Left cardiac atrium (tissue), 4 donors: ENCODE measurements at places on chromosomes 3 and 15.

- no peak for DNase-seq
These were observed 166.0 kb upstream of the SATB1 start for GRCh38 chr3:18591120-18591519.

DNA sequence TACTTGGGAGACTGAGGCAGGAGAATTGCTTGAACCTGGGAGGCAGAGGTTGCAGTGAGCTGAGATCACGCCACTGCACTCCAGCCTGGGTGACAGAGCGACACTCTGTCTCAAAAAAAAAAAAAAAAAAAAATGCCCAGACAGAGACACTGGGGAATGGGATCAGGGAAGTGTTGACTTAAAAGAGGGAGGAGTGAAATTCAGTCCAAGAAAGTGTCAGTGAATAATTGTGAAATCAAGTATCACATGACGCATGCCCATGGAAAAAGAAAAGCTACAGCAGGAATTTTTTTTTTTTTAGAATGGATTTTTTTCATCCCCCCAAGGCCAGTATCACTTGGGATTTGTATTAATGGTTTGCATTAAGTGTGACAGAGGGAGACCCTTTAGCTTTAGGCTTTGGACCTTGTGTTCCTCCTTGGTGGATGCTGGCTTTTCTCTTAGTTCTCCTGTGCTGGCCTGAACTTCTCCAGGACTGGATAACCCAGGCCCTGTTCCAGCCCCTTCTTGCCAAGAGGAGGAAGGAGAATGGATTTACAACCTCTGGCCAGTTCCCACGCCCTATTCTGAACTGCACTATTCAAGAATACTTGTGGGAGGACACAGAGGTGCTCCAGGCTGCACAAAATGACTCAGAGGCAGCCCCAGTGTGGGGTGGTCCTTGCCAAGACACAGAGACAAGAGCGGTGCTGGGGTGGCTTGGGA is 36.7 kb upstream of the ZNF774 start:
- peak; percentile 82 for DNase-seq

- no peak for DNase-seq
These were observed 90.1 kb downstream of the TMCO5A start for GRCh38 chr15:38024293-38025091.

- no peak for DNase-seq
These were observed 9.8 kb downstream of the NR2F2 start for GRCh38 chr15:96340348-96340597.

GRCh38 chr15:58380280-58380945 is 51.4 kb upstream of the LIPC start:
- peak; percentile 44 for DNase-seq

- no peak for DNase-seq
These were observed 53.8 kb upstream of the CORO2B start for GRCh38 chr15:68524753-68525584.

- DNase-seq = no peak
These were observed 4.8 kb downstream of the IDH2 start for GRCh38 chr15:90097475-90097874.

DNA sequence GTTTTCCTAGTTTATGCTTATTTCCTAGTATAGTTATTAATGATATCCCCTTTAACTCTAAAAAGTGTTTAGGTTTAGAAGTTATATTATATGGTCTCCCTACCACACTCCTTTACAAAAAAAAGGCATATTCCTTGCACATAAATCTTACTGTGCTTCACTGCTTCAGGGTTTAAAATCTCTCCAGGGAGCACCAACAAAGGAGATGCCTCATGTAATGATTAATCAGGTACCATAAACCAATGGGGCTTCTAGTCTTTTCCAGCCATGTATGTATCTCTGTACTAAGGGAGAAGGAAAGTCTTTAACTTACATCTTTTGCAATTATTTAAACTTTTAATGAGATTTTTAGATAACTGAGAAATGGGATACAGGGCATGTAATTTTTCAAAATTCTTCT is 91.5 kb upstream of the RBMS3 start:
- no peak for DNase-seq

GRCh38 chr3:11770477-11771391 is 76.0 kb downstream of the TAMM41 start:
- DNase-seq = peak; percentile 73

- DNase-seq = no peak
These were observed 254.9 kb upstream of the TBL1XR1 start for GRCh38 chr3:177451864-177452830.

DNA sequence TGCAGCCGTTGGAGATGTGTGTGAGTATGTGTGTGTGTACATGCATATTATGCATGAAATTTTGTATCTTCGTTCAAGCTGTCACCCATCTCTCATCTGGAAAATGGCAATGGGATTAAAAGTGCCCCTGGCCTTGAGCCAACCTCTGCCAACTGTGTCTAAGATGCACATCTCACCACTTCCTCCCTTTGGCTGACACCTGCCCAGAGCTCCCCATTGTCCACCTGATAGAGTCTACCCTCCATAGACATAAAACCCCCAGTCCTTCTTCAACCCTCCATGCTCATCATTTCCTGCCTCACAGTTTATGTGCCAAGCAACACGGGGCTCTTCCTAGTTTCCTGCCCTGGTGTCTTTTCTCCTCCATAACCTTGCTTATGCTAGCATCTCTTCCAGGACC is 187.5 kb upstream of the HES1 start:
- DNase-seq = no peak

GRCh38 chr3:46944191-46944590 is 32.4 kb downstream of the CCDC12 start:
- peak; percentile 25 for DNase-seq

DNA sequence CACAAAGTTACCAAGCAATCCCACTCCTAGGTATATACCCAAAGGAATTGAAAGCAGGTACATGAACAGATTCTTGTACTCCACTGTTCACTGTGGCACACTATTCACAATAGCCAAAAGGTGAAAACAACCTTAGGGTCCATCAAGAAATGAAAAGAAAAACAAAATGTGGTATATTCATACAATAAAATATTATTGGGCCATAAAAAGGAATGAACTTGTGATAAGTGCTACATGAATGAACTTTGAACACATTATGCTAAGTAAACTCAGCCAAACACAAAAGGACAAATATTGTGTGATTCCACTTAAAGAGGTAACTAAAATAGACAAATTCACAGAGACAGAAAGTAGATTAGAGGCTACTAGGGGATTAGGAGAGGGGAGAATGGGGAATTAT is 55.2 kb upstream of the IMPG2 start:
- DNase-seq = no peak

- peak; percentile 70 for DNase-seq
These were observed 194.3 kb upstream of the CTDSPL start for GRCh38 chr3:37667335-37667734.

DNA sequence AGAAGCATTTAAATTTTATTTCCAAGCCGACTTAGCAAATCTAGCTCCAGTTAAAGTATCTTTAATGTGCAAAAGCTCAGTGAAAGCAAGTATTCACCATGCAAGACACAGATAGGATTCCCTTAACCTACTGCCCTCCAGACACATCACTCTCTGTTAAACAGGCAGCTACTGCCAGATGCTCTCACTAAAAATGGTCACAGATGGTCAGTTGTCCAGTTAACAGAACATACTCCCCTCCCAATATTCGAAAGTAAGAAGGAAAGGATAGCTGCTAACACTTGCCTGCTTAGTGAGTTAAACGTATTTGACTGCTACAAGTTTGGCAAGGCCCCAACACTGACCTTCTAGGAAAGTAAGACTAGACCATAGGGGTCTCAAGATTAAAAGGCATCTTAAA is 73.7 kb downstream of the PRTG start:
- no peak for DNase-seq

DNA sequence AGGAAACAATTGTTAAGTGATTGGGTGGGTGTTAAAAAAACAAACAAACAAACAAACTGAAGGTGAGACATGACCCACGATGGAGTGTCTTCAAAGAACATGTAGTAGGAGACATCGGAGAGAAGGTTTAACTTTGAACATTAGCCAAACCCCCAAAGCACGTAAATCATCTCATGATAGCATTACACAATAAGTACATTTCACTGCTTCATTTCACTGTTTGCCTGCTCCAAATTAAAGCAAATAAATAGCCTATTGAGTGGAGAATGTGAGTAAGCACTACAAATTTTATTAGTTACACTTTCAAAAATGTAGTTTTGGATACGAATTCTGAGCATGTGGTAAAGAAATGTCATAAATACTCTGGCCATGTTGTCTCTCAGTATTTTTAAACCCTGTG is 287.0 kb downstream of the SI start:
- DNase-seq = no peak

DNA sequence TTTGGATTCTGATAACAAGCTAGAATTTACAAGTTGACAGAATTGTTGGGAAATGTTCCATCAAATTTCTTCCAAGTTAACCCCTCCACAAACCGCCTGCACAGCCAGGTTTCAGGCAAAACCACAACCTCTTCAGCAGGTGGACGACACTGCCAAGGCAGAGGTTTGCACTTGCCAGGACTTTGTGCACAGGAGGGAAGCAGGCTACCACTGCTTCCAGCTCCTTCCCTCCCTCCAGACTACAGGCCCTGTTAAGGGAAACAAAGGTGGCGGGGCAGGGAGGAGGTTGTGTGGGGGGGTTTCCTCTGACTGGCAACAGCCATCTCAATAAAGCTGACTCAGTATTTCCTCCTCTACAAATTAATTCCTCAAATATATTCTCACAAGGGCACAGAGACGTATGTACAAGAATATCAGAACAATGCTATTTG is 42.2 kb downstream of the TBC1D2B start:
- DNase-seq = peak; percentile 32

DNA sequence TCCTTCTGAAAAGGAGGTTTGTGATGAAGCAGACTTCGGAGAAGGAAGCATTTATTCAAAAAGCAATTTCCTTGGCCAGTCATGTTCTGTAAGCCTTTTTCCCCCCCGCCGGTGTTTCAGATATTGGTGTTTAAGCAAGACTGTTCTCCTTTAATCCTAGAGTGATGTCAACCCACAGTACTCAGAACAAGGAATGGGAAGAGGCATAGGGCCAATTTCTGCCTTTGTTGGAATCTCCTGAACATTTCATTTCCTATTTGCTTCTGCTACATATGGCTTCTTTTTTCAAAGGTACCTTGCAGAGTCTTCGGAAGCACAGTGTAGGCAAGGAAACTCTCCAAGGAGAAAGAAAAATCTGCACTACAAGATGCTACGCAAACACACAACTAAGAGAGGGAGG is 713.1 kb upstream of the CFAP20DC start:
- no peak for DNase-seq

GRCh38 chr3:107833043-107833442 is 257.8 kb downstream of the CD47 start:
- DNase-seq = no peak

- DNase-seq = no peak
These were observed 87.7 kb downstream of the CFAP20DC start for GRCh38 chr3:58962040-58962651.

GRCh38 chr3:122964811-122965210 is 62.8 kb downstream of the SEMA5B start:
- no peak for DNase-seq

DNA sequence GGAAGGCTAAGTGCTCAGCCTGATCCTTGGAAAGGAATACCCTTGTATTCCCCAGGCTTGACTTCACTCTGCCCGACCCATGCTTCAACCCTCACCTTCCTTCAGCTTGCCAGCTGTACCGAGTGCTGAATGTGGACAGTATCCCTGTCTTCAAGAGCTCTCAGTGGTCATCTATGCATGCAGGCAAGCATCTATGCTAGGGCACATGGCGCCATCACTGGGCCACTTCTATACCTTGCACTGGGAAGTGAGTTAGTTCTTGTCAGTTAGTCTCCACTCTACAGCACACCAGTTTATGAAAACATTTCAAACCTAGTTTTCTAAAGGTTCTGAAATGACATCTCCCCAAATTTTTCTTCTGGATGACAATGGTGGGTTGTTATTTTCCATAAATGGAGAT is 82.0 kb upstream of the MYRIP start:
- no peak for DNase-seq

- no peak for DNase-seq
These were observed 5.5 kb upstream of the PSMD6 start for GRCh38 chr3:64028754-64029153.

DNA sequence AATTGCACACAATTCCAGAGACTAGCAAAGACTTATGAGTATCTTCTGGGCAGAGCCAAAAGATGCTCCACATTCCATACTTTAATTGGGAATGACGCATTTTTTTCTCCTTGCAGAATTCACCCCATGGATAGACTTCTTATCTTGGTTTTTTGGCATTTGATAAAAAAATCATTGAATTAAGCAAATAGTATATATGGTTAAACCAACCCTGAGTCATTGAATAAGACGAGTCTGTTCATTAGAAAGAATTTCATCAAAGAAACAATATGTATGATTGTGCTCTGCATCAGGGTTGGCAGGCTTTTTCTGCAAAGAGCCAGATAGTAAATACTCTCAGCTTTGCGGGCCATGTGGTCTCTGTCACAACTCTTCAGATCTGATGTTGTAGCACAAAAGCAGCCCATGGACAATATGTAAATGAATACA is 9.2 kb upstream of the PDZRN3 start:
- DNase-seq = no peak

DNA sequence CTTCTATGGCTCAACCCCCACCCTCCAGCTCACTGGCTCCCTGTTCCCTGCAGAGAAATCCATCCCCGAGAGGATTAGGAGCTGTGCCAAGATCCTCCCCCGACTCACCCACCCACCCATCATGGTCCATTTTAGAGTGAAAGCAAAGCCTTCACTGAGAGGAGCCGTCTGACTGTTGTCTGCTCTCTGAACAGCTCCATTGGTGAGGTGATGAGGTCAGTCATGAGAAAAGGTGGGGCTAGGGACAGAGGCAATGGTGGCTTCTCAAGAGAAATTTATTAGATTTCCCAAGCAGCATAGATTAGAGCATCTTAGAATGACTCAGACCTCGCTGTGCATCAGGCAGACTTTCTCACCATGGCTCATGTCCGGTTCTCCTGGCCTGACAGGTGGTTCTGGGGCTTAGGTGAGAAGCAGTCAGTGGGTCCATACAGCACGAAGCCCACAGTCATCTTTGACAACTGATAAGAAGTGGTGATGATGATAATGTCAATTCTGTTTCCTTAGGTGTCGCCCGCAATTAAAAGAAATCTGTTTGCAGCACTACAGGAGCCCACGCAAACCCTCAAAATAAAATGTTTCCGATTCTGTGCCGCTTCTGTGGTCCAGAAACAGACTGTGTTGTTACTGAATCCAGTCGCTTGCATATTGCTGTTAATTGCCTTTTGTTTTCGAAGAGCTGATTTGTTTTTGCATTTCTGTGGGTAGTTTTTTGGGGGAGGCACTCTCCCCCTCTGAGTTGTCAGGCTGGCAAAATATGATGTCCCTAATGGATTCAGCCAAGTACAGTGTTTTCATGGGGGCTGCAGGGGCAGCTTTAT is 24.8 kb upstream of the RHO start:
- no peak for DNase-seq

- DNase-seq = no peak
These were observed 80.6 kb downstream of the OCA2 start for GRCh38 chr15:28018291-28019044.

- DNase-seq = peak; percentile 58
These were observed 49.7 kb downstream of the MRPS25 start for GRCh38 chr3:15015456-15015855.

GRCh38 chr3:125240496-125240895 is 27.9 kb upstream of the SLC12A8 start:
- no peak for DNase-seq
